Sciatic nerve (tissue), 2 donors: ENCODE measurements at places on chromosomes 16 and 17.

GRCh38 chr16:79312502-79312901 lies 288.0 kb downstream of the MAF start:
- no peak for DNase-seq

GRCh38 chr16:27690608-27691007 lies 140.7 kb downstream of the KATNIP start:
- no peak for DNase-seq

DNA sequence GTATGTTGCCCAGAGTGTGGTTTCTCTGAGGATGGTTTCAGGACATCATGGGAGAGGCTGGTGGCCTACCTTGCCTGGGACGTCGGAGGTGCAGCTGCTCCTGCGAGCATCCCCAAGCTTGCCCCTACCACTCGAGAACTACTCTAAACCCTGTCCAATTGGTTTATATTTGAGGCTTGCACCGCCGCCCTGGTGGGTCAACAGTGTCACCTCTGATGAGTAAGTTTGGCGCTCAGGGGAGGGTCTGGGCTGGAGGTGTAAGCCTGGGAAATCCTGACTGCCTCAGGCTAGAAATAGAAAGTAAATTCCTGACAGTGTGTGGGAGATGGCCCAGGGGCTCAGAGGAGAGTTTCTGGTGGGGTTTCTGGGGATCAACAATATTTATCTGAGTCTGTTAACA lies 48.2 kb downstream of the CCDC42 start:
- DNase-seq: peak; percentile 53

DNA sequence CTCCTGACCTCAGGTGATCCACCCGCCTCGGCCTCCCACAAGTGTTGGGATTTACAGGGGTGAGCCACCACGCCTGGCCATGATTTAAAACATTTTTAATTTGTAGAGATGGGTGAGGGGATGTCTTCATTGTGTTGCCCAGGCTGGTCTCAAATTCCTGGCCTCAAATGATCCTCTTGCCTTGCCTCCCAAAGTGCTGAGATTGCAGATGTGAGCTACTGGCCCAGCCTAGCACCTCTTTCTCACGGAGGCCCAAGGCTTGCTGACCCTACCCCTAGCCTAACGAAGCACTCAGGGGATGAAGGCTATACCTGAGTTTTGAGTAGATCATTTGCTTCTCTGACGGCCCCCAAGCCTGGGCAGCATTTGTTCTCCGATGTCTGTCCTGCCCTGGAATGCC lies 26.6 kb downstream of the UNK start:
- no peak for DNase-seq

DNA sequence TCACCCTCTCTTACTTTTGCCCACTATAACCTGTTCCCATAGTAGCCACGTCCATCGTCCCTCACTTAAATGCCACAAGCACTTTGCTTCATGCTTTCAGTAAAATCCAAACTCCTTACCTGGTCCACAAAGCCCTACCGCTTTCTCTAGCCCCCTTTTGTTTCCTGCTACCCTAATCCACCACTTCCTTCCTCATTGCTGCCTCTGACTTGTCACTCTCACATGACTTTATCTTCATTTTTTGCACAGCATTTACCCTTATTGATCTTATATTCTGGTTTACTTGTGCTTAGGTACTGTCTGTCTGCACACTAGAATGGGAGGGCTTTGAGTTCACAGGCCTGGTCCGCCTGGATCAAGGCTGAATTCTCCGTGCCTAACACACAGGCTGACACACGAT lies 340.0 kb downstream of the XYLT1 start:
- no peak for DNase-seq

DNA sequence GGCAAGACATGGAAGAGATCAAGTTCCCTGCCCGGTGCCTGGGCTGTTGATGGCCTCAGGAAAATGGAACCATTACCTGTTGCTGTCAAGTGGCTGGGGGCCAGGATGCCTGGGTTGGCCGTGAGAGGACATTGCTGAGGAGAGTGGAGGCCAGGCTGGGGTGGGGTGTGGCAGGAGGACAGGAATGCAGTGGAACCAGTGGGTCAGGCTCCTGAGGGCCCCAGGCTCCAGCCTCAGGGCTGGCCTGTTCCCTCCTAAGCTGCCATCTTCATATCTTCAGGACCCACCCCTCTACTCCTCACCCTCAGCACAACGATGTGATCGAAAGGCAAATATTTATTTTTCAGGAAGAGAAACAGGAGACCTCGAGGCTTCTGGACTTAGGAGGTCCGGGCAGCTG lies 8.5 kb upstream of the YPEL3 start:
- DNase-seq: no peak

- no peak for DNase-seq
Measured at GRCh38 chr17:40064971-40065768, 2.4 kb downstream of the THRA start.

GRCh38 chr17:17114592-17115225 lies 72.5 kb downstream of the MPRIP start:
- DNase-seq: no peak

DNA sequence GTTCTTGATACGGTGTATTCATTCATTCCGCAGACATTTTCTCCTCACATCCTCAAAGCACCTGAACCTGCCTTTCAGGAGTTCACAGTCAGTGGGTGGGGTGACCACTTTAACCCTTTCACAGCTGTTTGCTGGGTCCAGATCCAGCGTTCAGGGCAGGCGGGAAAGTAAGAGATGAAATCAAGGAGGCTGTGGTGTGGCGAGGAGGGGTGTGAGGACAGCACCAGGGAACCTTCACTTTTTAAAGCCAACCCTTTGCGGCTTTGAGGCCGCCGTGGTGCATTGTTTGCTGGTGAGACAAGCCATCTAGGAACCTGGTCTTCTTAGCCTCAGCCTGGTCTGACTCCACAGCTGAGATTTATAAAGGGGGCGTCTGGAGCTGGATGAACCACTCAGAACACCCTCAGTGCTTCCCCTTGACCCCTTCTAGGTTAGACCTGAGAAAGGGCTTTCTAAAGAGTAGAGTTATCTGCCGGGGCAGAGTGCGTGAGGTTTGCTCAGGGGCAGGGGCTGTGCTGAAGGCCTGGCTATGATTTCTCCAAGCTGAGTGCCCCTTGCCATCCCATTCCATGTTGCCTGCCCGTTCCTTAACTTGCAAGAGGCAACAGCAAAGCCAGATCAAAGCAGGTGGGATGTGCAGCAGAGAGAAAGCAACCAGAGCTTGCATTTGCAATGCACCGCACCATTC lies 933 bp downstream of the CCR7 start:
- no peak for DNase-seq

- no peak for DNase-seq
Measured at GRCh38 chr17:2363851-2364762, 26.8 kb downstream of the SGSM2 start.

- DNase-seq: no peak
Measured at GRCh38 chr17:40910441-40910841, 25.4 kb upstream of the KRT20 start.

- no peak for DNase-seq
Measured at GRCh38 chr16:49085686-49086085, 196.0 kb downstream of the CBLN1 start.

DNA sequence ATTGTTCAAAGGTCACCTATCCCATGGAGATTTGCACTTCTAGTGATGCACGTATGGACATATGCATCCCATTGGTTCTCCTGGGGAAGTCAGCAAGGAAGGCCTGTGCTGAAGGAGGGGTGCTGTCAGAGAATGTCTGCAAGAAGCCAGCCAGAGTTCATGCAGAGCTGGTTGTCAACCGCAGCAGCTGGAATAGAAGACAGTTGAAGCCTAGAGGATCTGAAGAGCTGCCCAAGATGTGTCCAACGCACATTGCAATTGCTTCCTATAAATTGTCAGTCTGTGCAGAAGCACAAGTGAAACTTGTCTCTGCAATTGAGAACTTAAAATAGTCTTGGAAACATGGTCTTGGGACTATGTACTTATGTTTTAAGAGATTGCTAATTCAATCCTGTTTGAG lies 82.1 kb upstream of the CNTNAP4 start:
- no peak for DNase-seq

- no peak for DNase-seq
Measured at GRCh38 chr17:50192144-50192617, 9.2 kb downstream of the COL1A1 start.

DNA sequence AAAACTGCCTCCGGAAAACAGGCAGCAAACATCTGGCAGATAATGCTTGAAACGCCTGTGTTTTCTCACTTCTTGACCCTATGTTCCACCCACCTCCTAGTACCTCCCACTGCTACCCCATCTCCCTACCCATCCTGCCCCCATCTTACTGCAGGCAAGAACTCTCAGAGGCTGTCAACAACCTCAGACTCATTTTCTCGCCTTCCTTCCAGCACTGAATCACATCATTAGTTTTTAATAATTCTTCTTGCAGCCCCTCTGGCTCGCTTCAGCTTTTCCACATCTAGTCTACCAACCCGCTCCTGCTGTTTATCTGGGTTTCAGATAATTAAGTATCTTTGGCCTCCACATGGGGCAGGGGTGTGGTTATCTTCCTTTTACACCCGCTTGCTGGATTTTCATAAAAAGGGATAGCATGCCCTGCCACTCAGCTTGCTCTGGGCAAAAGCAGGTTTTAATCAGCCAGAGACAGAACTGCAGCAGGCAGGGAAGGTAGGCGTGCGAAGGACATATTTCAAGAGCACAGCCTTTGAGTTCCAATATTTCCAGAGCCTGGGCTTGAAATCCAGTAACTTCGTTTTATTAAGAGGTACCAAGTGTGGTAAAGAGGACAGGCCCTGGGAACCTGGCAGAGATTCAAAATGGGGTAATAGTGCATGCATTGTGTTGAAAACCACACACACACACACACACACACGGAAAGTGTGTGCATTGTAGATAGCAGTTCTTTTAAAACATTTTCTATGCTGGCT lies 87.5 kb downstream of the BMERB1 start:
- no peak for DNase-seq

DNA sequence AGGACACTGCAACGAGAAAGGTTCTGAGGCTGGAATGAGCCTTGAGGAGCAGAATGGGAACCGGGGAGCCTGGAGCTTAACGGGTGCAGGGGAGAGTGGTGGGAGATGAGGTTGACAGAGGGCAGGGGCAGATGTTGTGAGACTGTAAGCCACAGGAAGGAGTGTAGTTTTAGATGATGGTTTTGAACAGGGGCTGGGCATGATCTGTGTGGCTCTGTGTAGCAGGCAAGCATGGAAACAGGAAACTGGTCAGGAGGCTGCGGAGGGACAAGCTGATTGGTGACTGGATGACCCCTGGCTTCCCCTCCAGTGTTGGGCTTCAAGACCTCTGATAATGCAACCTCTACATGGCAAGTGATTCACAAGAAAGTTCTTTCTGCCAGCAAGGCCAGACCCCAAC lies 1.4 kb upstream of the CNGB1 start:
- DNase-seq: no peak
